ENCODE measurements at places on chromosomes 12 and 14.

GRCh38 chr12:4137015-4137414 is 136.5 kb upstream of the CCND2 start:
- DNase-seq = no peak

DNA sequence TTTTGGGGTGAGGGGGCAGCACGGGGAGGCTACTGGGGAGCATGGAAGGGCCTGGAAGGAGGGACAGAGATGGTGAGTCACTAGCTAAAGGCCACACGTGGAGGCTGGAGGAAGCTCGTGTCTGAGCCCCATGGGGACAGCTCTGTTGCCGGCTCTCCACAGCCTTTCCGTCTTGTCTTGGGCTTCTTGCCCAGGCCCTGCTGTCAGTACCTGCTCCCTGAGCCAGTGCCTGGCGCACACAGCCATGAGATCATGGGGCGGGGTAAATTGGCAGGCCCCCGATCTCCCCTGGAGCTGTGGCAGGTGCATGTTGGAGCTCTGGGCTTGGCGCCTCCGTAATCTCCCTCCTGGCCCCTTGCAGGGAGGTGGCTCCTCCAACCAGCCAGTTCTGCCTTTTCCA is 16.1 kb upstream of the KRT80 start:
- DNase-seq = peak; percentile 5

GRCh38 chr14:68947802-68948201 is 31.3 kb downstream of the ACTN1 start:
- peak; percentile 67 for DNase-seq

GRCh38 chr12:10025236-10025635 is 5.2 kb upstream of the CLEC9A start:
- DNase-seq = no peak

DNA sequence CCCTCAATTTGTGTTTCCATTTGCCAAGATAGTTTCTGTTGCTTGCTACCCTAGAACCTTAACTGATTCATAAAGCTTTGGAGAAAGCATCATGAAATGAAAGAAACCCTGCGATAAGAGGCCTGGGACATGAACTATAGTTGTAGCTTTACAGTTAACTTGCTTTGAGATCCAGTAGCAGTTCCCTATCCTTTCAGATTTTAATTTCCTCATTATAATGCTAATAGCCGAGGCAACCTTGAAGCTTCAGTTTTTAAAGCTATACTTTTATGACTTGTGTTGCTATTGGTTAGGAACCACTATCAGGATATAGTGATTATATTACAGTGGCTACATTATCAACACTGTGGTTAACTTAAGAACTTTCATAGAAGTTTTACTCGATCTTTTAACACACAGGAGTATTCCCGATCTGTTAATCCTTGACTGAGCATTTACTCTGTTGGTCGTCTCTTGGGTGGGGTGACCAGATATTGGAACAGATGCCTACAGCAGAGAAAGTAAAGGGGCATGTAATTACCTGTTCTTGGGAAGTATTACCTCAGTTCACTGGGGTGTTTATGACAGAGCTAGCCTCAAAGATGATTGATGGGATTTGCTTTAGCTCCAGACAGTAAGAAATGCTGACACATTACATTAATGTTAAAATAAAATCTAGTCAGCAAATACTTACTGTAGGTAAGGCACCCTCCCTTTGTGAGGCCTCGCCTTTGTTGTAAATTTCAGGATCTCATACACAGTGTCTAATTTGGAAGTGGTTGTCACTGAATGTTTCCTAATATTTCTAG is 86.2 kb upstream of the CSRP2 start:
- no peak for DNase-seq

- DNase-seq = no peak
Observed at GRCh38 chr14:70934084-70934483, 26.8 kb downstream of the PCNX1 start.

DNA sequence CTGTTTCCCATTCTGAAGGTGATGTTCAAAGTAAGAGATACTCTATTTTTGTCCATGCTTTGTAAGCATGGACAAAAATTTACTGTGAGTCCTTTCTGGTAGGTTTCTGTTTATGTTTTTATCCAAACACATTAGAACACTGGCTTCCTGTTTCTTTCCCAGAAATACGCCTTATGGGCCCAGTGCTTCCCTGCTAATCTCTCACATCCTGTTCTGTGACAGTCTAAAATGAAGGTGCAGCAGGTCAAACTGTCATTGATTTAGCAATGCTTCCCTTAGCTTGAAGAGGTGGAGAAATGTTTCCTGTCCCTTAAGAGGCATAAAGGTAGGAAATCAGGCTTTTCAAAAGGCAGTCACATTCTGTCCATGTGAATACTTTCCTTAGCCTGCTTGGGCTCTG is 305.6 kb downstream of the RPS29 start:
- DNase-seq = no peak

DNA sequence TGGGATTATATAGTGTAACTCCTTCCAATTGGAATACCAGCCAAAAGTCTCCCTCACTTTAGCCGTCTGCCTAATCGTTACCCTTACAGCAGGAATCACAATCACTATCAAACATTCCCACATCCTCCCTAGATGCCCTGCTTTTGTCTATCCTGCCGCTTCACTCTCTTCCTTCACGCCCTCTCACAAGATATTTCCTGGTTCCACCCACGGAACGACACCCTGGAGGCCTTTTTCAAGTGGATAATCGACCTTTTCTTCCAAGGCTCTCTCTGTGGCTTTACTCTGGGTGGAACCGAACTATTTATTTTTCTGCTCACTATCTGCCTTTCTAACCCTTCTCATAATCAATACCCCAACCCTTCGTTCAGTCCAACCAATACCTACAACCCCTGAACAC is 58.9 kb downstream of the MOK start:
- no peak for DNase-seq

- DNase-seq = no peak
Observed at GRCh38 chr12:92079054-92079385, 66.6 kb downstream of the BTG1 start.

DNA sequence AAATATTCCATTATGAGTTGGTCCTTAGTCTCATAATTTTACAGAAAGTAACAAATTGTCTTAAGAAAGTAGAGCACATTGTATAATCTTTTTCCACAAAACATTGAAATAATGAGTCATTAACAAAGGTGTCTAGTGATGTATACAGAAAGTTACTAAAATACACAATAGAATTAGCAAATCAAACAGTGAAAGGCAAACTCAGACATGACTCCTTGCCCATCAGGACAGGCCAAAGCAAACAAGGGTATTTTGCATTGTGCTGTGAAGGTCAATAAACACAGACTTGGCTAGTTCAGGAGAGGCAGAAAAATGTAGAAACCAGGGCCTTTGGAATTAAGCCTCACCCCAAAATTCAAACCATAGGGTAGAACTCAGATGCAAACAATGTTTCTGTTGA is 37.3 kb downstream of the SIX4 start:
- DNase-seq = no peak

DNA sequence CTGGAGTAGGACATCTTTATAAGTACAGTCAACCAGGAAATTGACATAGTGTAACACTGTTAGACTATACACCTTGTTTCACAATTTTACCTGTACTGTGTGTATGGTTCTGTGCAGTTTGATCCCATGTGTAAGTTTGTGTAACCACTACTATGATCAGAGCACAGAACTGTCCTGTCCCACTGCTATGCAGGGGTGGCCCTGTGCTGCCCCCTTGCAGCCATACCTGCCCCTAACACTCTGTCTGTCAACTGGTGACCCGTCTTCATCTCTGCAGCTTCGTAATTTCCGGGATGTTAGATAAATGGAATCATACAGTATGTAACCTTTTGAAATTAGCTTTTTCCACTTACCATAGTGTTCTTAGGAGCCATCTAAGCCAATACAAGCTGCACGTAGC is 58.7 kb upstream of the RD3L start:
- no peak for DNase-seq

DNA sequence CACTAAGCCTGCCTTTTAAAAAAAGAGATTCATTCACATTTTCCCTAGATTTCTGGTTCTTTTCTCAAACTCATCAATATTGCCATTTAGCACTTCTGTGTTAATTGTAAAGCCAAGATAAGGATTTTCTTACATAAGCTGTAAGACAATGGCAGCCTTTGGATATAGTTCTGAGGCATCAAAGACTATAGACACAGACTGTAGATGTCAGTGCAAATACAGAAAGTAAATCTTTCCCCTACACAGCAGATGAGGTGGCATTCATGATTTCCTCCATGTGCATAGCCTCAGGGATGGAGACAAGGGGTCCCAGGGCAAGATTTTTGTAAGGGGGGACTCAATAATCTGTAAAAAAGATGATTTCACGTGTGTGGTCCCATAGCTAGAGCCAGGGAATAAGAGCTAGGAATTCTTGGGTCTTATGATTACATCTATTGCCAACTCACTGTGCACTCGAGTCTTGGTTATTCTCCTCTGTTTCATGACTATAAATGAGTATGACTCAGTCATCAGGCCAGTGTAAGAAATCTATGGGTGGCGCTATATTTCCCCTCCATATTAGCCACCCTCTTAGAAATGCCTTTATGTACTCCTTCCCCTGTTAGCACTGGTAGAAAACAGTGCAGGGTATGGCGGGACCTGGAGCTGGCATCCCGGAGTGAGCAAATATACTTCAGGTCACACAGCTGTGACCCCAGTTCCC is 207.5 kb downstream of the EXOC5 start:
- no peak for DNase-seq

GRCh38 chr12:25970916-25971653 is 12.6 kb downstream of the RASSF8 start:
- DNase-seq = no peak

DNA sequence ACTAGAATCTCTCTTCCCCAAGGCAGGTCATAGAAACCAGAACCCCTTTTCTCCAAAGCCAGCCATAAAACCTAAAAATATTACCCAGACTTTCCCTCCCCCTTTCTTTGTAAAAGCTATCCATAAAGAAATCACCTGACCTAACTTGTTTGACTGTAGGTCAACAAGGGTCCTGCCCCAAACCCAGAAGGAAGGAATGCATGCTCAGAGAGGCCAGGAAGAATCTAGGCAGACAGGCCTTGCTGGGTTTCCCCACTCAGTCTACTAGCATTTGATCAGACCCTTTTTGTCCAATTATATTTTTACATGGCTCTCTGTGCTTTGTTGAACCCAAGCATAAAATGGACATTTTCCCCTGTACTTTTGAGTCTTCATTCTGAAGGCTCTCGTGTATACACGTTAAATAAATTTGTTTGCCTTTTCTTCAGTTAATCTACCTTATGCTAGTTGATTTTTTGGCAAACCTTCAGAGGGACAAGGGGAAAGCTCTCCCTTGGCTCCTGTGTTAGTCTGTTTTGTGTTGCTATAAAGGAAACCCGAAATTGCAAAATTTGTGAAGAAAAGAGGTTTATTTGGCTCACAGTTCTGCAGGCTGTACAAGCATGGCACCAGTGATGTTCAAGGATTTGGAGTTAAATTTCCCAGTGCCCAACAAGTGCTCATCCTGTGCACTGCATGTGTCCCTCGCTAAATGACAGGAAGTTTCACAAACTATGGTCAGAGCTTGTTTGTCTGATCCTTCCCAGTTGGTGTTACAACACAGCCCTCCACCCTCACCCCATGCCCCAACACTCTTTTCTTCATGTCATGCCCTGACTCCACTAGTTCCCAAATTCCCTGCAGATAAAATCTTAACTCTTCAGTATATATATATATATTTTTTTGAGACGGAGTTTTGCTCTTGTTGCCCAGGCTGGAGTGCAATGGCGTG is 14.2 kb upstream of the RASSF3 start:
- peak; percentile 57 for DNase-seq

DNA sequence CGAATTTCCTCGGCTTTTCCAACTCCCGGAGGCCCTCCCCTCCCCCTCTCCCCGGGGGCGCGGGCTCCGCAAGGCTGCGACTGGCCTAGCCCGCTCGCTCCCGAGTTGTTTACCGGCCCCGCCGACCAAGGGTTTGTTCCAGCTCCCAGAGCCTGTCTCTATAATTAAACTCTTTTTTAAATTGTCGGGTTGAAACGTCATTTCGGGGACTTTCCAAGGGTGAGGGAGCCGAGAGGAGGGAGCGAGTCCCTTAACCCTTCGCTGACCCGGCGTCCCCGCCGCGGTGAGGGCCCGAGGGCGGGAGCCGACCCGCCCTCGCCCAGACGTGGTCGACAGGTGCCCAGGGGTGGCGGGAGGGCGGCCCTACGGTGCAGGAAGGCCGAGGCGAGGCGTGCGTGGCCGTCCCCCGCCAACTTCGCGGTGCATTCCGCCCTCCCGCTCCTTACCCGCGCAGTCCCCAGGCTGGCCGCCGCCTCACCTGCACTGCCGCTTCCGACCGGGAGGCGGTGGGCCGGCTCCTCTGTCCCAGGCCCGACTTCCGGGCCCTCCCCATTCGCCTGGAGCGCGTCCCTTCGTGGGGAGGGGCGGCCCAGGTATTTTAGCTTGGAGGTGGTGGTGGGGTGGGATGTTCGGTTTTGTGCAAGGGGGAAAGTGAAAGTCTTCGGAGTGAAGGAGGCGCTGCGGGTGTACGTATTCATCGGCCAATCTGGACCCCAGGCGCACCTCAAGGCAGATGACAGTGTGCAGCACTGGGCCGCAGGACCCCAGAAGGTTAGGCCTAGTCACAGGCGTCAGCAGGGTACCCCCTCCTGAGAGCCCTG is 2.9 kb upstream of the ZFP36L1 start:
- peak; percentile 8 for DNase-seq

Measured in GF-D8 (cell line).